AG09319 (cell line): ENCODE measurements at places on chromosomes 1 and 21.

GRCh38 chr1:116062201-116062600 is 49.0 kb upstream of the MAB21L3 start:
- DNase-seq = no peak

DNA sequence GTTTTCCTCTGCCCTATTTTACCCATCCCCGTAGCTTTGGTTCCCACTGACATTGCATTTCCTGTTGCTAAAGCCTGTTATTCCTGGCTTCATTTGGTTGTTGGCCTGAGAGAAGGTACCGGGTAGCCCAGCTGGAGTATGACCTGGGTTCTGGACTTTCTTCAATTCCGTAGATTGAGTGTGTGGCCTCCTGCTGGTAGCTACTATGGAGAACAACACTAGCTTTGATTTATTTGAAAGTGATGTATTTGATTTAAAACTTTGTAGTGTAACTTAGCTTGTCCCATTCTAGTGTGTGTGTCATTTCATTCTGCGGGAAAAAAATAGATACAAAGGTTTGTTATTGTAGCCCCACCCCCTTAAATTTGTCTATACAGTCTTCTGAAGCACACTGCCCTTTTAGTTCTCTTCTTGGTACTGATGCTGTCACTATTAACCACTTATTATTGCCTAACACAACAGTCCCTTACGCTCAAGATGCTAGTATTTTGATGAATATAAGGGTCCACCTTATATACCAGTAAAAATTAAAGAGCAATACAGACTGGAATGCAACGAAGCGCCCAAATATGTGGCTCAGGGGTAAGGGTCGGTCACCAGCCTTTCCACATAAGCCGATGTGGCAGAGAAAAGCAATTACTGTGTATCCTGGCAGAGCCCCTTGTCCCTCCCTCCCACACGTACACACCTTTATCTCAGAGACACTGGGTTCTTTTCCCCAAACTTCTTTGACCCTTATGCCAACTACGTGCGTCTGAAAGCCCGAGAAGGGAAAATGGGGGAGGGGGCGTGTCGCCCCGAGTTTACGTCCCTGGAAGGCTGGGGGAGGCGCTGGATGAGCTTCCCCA is 643 bp upstream of the MOV10 start:
- peak; percentile 44 for DNase-seq

GRCh38 chr1:36905941-36906340 is 128.4 kb downstream of the GRIK3 start:
- DNase-seq = no peak

DNA sequence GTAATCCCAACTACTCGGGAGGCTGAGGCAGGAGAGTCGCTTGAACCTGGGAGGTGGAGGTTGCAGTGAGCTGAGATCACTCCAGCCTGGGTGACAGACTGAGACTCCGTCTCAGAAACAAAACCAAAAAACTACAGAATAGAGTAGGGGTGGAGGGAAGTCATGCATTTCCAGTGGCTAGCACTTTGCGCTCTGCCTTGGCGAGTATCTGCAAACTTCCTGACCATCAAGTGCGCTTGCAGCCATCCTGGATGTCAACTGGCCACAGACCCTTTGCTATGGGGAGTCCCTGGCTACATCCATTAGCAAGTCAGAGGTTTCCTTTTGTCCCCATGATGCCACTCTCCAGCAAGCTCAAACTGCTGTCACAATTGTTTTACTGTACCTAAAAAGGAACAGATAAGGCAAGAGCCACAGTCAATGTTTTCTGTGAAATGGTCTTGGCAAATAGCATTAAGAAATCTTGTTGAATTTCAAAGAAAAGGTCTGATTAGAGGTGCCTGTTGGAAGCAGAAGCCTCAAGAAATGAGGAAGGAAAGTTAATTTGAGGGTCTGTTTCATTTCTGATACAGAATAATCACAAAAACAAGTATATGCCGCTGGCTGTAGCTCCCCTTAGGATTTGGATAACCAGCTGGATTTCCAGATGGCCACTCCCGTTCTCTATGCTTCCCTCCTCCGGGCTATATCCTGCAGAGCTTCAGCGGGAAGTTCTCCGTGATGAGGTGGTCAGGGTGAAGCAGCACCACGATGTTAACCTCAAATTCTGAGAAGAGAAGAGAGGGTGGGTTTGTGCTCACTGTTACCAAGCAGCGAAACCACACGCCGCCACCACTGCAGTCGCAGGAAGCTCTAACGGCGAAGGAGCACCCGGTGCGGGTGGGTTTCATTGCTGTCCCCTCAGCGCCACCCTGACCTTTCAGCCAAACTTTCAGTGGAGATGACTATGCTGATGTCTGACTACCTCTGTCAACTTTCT is 42.0 kb downstream of the VPS26C start:
- DNase-seq = no peak

GRCh38 chr1:234901491-234902049 is 227.1 kb downstream of the TOMM20 start:
- no peak for DNase-seq

GRCh38 chr1:110183642-110184167 is 26.4 kb upstream of the KCNC4 start:
- no peak for DNase-seq

- DNase-seq = no peak
These were observed 6.9 kb upstream of the ANGPTL3 start for GRCh38 chr1:62590255-62590969.

- DNase-seq = no peak
These were observed 10.6 kb upstream of the S100A11 start for GRCh38 chr1:152047413-152047729.

- no peak for DNase-seq
These were observed 393.6 kb downstream of the AGBL4 start for GRCh38 chr1:49630156-49630555.

- no peak for DNase-seq
These were observed 174.3 kb upstream of the LMO4 start for GRCh38 chr1:87154384-87154783.

GRCh38 chr1:58783090-58783992 is 506 bp downstream of the JUN start:
- DNase-seq = no peak

GRCh38 chr1:180947499-180947885 is 34.8 kb downstream of the KIAA1614 start:
- DNase-seq = no peak

- no peak for DNase-seq
These were observed 30.0 kb upstream of the RBM15 start for GRCh38 chr1:110309139-110309538.

GRCh38 chr1:20284625-20285024 is 6.0 kb upstream of the VWA5B1 start:
- DNase-seq = no peak

DNA sequence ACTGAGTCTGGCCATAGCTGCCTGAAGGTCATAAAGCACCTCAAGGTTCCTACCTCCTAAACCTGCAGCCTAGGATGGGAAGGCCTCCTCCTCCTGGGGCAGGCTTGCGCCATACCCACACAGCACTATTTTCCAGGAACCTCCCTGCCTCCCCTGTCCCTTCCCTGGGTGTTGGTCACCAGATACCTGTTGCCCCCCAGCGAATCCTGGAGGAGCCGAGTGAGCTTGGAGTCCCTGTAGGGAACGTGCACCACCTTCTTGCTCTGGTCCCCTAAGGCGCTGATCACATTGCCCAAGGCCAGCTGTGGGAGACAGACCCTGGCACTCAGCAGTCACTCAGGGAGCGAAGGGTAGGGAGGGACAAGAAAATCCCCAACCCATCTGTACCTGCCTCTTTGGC is 19.4 kb downstream of the KIF21B start:
- no peak for DNase-seq

- DNase-seq = peak; percentile 70
These were observed 19.4 kb upstream of the UBE2U start for GRCh38 chr1:64184003-64184440.

GRCh38 chr1:39082010-39082799 is 56.1 kb downstream of the NDUFS5 start:
- no peak for DNase-seq

DNA sequence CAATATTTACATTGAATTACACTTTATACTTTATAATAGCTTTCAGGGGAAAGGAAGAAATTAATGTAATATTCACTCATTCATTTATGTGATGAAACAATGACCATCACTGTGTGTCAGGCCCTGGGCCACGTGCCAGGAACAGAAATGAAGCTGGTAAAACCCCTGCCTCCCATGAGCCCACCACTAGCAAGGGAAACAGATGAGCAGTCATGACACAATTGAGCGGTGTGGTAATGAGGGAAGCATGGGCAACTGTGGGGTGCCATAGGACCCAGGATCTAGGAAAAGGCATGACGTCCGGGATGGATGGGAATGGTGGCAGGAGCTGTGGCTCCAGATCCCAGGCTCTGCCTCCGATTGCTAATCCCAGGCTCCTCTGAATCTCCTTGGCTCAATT is 17.0 kb upstream of the SLC5A9 start:
- no peak for DNase-seq

DNA sequence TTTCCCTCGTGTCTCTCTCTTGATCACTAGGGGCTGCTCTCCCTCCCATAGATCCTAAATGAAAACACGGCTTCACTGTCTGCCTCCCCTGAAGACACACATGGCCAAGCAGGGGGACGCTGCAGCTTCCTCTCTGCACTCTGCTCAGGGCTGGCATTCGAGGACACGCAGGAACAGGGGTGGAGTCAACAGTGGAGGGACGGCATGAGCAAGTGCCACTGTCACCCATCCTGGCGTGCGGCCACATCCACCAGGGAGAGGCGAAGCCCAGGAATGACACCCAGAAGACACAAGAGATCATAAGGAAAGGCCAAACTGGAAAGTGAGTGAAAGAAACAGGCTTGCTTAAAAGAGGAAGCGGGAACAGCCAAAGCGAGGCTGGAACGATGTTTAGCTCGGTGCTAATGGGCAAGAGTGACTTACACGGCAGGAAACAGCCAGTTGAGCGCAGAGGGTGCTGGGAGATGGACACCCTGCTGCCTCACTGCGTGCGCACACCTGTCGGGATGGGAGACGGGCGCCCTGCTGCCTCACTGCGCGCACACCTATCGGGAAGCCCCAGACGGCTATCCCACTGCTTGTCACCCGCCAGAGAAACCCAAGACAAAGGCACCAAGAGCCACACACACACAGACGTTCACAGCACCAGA is 13.6 kb upstream of the C1QTNF12 start:
- DNase-seq = no peak

DNA sequence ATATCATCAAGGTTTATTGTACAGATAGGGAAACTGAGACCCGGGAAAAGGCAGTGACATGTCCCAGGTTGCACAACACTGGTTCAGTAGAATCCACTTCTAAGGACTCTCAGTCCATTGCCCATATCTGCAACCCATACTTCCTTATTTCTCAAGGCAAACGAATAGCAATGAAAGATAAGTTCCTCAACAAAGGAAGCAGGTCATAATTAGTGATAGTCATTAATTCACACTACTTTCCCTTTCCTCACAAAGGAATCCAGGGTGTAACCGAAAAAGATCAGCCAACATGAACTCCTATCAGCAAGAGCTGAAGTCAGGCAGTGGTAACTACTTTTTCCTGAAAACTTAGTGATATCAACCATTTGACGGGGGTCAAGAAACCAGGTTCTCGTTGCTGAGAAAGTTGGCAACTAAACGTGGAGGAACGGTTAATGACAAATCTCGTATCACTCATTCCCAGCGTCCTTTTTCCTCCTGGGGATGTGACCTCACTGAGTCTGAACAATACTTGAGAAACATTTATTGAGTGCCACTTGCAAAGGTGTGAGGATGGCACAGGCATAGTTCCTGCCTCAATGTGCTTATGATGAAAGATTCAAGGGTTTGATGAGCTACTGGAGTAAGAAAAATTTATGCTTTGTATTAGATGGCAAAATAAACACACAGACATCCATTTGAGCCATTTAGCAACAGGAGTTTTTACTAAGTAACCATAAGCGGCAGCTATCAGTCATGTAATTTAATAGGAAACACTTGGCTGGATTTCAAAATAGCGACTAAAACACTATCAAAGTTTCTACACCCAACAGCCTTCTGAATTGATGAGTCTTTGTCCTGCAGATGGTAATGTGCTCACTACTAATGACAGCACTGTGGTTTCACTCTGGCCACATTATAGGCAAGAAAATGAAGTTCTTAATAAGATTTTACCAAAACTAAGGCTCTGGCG is 82.3 kb downstream of the PLPP3 start:
- DNase-seq = no peak

GRCh38 chr1:199132006-199132405 is 493.2 kb downstream of the PTPRC start:
- DNase-seq = no peak

DNA sequence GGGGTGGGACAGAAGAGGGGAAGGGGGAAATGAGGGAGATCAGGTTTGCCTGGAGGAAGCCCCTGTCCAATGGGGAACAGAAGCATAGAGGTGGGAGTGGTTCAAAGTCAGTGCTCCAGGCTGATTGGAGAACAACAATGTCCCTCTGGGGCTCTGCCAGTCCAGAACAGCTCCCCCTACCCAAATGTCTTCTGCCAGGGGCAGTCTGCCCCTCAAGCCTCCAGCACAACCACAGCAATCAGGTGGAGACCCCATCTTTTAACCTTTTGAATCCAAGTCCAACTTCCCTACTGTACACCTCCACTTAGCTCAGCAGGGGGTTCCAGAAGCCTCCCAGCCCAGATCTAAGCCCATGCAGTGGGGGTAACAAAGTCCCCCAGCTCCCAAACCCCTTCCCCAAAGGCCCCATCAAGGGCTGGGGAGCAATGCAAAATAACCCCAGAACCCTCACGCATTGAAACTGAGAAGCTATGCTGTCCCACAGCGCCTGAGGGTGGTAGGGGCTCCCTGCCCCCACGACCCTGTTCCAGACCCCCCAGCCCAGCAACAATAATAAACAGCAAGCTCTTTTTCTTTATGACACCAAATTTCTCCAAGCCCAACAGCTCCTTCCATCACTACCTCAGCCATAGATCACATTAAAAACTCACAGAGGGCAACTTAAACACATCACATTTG is 3.3 kb downstream of the AHDC1 start:
- DNase-seq = no peak

DNA sequence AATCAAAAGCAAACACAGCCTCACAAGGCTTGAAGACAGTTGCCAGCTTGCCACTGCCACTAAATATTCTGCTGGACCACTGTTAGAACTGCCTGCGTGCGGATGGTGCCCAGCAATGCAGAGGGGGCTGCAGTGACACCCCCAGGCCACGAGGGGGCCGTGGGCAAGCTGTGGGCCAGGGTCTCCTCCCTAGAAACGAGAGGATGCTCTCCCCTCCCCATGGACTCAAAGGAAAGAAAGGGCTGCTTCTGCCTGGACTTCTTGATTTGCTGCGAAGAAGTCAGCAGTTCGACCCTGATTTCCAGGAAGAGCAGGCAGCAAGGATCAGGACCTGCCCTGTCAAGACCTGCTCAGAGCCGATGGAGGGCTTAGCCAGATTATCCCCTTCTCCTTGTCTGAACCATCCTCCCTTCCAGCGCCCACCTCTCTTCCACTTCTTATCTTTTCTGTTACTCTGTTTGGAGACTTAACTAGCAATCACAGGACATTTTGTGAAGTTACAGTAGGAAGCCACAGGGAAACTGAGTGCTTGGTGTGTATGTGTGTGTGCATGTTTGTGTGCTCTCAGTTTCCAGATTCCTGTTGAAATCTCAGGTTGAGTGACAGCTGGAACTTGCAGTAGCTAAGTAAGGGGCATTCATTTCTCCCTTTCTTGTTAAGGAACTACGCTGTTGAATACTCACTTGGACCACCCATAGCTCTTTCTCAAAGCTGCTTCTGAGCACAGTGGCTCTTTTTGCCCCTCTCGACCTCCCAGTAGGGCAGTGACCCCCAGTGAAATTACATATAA is 2.7 kb downstream of the MAN1C1 start:
- DNase-seq = no peak
